ENCODE measurements at places on chromosomes 7 and 10. TPM values are rescaled to one million over a fixed set of nuclear protein-coding genes. Genes with fewer than 3 reads are reported as not detected.

- DNase-seq, result no peak
Measured at GRCh38 chr7:22801912-22802311, 20.7 kb downstream of the TOMM7 start.

NEUROD6 gene
- not detected for polyA plus RNA-seq

DNA sequence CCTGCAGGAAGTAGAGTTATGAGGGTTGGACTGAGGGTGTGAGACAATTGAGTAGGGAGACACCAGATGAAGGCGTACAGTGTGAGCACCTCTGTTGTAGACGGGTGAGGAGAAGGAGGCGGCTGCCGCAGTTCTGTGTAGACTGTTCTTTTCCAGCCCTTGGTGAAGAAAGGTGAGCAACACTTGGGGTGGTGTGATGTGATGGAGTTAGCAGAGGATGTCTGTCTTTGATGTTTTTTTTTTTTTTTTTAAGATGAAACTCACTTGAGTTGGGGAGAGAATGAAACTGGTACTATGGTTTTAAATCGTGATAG, 42.8 kb upstream of the RNF216 start:
- peak; percentile 15 for DNase-seq

DNA sequence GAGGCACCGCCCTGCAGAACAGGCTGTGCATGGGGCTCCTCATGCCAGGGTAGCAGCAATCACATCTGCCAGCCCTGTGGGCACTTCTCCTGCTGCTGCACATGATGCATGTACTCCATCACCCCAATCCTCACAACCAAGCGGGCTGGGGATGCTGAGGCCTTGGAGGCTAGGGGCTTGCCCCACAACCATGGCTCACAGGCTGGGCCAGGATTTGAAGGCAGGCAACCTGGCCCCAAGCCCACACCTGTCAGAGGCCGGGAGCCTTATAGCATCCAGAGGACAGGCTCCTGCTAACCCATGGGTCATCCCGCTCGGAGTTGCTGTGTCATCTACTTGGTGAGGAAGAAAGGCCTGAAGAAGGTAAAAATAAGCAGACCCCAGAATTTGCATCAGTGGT, 2.2 kb downstream of the POLM start:
- DNase-seq, result no peak

GRCh38 chr7:147060070-147060469, 943.5 kb downstream of the CNTNAP2 start:
- DNase-seq, result no peak

DNA sequence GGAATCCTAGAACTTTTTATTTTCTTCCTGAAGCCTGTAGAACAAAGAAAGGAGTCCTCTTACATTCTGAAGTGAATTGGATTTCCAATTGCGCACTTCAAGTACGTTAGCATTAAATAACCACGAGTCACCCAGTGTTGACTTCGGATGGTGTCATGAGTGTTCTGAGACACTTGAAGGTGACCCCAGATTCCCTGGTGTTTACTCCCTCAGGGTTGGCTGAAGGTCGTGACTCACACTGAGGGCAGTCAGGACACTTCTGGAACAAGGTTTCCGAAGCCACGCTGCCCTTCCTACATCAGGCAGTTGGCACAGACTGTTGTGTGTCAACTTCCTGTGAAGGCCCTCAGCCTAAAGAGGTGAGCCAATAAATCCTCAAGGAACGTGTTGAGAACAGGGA, 186.6 kb upstream of the CELF2 start:
- no peak for DNase-seq

DNA sequence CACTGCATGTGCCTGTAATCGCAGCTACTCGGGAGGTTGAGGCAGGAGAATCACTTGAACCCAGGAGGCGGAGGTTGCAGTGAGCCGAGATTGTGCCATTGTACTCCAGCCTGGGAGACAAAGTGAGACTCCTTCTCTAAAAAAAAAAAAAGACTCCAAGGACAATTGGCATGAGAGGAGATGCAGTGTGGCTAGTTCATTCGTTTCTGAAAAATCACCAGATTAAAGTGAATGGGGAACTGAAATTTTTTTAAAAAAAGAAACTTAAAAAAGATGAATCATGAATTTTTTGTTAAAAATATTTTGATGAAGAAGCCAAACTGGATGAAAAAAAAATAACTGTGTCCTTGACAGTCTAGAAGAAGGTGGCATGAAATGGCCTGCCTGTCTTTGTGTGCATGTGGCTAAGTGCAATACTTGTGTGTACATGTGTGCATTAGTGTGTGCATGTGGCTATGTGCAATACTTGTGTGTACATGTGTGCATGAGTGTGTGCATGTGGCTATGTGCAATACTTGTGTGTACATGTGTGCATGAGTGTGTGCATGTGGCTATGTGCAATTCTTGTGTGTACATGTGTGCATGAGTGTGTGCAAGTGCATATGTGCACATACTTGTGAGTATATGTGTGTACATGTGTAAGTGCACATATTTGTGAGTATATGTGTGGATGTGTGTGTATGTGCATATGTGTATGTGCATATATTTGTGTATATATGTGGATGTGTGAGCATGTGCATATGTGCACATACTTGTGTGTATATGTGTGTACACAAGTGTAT, 391.7 kb upstream of the KLF6 start:
- DNase-seq, result no peak

SEMA3C gene
- 5.6 TPM for polyA plus RNA-seq

DNA sequence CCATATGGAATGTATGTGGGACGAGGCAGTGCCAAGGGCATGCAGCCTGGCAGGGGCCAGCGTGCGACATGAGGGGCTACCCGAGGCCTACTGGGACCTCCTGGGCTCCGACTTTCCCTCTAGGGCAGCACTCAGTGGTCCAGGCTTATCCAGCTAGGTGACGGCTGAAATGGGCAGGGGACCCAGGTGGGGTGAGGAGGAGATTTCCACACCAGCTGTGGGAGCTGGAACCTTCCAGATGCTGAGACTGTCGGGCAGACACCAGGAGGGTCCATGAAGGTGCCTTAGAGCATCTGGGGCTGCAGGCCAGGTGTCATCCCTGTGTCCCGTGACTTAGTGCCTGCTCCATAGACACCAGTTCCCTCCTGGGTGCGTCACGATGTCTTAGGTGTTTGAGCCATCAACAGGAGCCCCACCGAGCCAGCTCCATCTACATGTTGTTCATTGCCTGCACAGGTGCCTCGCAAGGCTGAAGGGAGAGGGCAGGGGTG, 13.4 kb downstream of the ZNF316 start:
- no peak for DNase-seq

GRCh38 chr10:96288151-96288621, 16.0 kb upstream of the DNTT start:
- no peak for DNase-seq
